GM12878 (cell line): ENCODE measurements at places on chromosomes 4 and X. TPM values are rescaled to one million over a fixed set of nuclear protein-coding genes. Genes with fewer than 3 reads are reported as not detected.

- DNase-seq = no peak
Observed at GRCh38 chr4:143215873-143216272, 31.2 kb downstream of the USP38 start.

NDST3 gene
- polyA plus RNA-seq = 0.03 TPM in 1 of 2 replicates, not detected in the other

DNA sequence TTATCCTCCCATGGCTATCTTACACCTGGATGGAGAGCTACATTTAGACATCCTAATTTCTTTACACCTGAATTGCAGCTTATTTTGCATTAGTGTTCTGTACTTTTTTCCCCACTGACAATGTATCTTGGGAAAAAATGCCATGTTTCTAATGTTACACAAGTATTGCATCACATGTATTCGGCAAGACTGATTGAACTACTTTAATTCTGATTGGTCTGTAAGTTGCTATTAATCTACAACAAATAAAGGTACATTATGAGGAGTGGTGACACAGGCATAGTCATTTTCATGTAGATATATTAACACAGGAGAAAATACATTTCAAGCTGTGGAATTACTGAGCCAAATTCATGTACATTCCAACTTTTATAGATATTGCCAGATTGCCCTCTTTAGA, 558.0 kb downstream of the TRIML1 start:
- no peak for DNase-seq

- DNase-seq = no peak
Observed at GRCh38 chr4:172155838-172156345, 342.7 kb downstream of the GALNTL6 start.

- no peak for DNase-seq
Observed at GRCh38 chrX:371907-372306, 14.8 kb downstream of the PPP2R3B start.

DNA sequence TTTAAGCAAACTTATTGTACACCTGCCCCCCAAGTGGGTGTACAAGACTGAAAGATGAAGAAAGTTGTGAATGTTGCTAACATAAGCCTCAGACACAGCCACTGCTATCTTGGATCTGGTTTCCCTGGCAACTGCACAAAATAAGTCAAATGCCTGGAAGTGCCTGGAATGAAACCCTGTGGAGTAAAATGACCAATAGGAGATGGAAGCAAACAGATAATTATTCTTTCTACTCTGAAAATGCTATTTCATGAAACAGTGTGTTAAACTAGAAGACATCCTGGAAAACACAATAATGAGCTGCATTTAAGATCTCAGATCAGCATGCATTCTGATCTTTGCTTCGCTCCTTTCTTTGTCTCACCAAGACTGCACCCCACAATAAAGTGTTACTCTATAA, 1016.0 kb downstream of the ARAP2 start:
- DNase-seq = no peak

LRCH2 gene
- not detected in 2 replicates for polyA plus RNA-seq

DNA sequence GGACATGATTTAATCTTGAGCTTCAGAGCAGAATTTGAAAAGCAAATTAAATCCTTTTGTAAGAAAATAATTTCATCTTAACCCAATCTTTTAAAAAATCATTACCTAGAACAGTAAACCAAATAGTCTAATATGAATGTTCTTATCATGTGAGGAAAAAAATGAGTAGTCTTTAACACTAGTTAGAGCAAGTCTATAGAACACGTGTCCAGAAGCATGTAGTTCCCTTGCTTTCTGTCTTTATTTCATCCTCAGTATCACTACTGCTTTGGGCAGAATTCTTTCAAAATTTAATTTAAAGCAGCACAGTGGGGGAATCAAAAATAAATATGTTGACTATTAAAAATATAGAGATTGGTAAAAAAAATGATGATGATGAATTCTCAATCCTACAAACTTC, 2.1 kb downstream of the RBM47 start:
- DNase-seq = no peak

- no peak for DNase-seq
Observed at GRCh38 chrX:100315566-100315965, 94.5 kb downstream of the PCDH19 start.

VSIG1 gene
- not detected in 2 replicates for polyA plus RNA-seq

GRCh38 chr4:14234307-14234706, 606.8 kb upstream of the BOD1L1 start:
- DNase-seq = no peak

GRCh38 chrX:73728602-73729001, 165.6 kb downstream of the CHIC1 start:
- no peak for DNase-seq

DNA sequence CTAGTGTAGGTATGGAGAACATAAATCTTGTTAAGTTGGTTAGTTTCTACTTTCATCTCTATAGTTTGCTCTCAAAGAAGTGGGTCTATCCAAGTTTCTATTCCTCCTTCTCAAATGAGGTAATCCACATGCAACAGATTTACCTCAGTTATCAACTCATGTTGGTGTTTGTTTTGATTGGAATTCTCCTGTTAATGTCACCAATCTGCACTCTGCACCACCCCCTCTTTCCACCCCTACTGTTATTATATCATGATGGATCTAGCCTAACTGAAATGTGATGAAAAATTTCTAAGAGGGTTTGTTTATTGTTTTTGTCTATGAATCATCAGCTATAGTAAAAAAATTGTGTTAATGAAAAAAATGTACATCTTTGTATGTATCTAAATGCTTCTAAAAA, 66.1 kb downstream of the AGTR2 start:
- DNase-seq = no peak

- no peak for DNase-seq
Observed at GRCh38 chr4:96063639-96064038, 223.7 kb downstream of the PDHA2 start.

DNA sequence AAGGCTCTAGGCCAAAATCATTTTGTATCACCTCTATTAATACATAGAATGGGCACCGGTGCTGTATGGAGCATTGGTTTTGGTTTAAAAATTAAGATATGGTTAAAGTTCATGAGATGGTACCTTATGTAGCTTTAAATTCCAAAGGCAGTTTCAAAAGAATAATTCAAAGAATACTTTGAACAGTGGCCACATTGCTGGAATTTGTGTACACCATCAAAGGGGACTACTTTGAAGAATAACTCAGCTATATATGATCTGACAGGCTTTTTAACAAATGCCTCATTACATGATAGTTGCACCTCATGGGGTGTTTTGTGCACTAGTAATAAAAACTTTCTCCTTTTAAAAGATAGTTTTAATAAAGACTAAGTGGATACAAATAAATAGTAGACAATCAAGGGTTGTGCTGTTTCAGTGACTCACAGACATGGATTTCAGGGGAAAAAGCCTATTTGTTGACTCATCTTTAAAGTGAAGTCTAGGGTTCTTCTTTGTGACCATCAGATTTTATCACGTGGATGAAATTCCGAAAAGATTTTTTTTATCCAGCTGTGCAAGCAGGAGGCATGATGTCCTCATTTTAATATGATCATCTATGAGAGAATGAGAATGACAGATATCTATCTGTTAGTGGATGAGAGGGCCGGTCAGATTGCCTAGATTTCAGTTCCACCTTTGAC, 12.8 kb downstream of the MTM1 start:
- no peak for DNase-seq

DNA sequence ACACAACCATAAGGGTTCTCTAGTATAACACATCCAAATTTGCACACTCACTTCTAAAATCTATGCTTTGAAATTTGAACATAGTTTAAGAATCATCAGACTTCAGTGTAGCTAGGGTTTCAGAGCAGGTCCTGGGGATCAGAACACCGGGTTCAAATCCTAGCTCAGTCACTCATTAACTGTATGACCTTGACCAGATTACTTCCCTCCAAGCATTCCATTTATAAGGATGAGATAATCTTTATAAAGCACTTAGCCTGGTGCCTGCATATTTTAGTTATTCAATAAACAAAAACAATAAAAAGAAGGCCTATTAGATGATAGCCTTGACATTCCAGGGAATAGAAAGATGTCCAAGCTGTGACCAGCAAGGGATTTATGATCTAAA, 4.8 kb upstream of the STBD1 start:
- DNase-seq = no peak

TDO2 gene
- not detected in 2 replicates for polyA plus RNA-seq

GRCh38 chr4:154529728-154530519, 20.3 kb downstream of the PLRG1 start:
- no peak for DNase-seq

GRCh38 chrX:73268463-73268862, 53.8 kb upstream of the NAP1L2 start:
- DNase-seq = no peak

GRCh38 chrX:95058815-95059214, 1384.8 kb downstream of the FAM133A start:
- DNase-seq = no peak

GRCh38 chr4:117844594-117844993, 189.7 kb upstream of the NDST3 start:
- DNase-seq = no peak

BEX5 gene
- polyA plus RNA-seq = 0.32 and 0.48 TPM in 2 replicates

DNA sequence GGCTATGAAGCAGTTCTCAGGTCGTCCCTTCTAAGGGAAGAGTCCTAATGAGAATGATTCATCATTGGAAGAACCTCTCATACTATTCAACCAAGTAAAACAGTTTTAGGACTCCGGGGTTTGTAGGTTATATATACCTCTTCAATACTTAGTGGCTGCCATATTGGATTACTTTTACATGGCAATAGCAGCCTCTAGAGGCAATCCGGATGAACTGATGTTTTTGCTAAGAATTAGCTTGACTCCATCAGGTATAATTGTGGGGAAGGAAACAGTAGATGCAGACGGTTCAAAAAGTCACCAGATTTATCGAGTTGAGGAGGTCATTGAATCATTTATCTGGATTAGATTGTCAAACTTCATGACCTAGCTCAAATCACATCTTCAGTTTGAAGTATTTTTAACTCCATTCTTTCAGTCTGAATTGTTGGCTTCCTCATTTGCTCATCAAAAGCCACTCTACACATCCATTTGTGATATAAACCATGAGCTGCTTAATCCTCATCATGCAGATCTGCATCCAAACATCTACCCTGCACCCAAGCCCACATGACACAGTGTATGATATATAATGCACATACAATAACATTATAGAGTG, 28.4 kb downstream of the GUCY1B1 start:
- DNase-seq = peak; percentile 19

DNA sequence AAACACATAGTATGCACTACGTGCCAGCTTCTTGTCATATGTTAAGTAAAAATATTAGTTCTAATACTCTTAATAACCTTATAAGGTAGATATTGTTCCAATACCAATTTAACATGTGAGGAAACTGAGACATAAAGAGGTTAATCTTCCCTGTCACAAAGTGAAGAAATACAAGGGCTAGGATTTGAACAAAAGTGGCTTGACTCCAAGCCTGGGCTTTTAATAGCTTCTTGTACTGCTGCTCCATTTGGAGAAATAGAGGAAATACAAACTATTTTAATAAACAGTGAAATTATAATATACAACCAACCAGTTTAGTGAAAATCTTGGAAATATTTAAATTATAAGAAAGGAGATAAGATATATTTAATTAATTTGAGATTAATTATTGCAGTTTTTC, 33.2 kb downstream of the TLL1 start:
- no peak for DNase-seq

RAI2 gene
- not detected in 2 replicates for polyA plus RNA-seq

GRCh38 chr4:48944756-48945241, 38.2 kb upstream of the OCIAD2 start:
- DNase-seq = no peak

DNA sequence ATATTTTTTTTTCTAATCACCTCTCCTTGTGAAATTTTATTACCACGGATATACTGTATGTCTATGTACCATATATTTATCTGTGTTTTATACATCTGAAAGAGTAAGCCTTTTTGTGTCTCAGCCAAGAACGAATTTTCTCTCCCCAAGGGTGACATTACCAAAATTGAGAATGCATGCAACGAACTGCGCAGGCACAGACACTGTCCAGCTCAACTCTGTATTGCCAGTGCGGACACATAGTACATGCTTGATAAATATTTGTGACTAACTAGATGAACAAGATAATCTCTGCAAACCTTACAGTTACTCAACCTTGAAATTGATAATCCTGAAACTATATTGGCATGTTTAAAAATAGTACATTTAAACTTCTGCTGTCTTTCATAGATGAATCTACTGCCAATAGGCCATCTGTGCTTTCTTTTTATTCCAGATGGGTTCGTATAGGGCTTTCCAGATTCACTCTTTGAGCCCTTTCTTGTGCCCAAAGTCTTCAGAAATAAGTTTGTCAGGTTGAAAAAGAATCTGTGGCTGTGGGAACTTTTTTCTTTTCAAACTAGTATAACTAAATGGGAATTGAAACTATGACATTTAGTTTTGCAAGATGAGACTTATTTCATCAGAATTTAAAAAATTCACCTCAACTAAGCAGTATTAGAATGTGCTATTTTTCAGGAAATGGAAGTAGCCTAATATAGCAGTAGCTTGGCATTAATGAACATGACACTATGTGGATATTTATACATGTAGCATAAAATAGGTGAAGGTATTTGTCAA, 38.9 kb downstream of the DTHD1 start:
- DNase-seq = peak; percentile 54

TRO gene
- 0.31 and 0.35 TPM in 2 replicates for polyA plus RNA-seq
